ENCODE measurements at places on chromosomes 12 and 14. TPM values are rescaled to one million over a fixed set of nuclear protein-coding genes. Genes with fewer than 3 reads are reported as not detected.

DNA sequence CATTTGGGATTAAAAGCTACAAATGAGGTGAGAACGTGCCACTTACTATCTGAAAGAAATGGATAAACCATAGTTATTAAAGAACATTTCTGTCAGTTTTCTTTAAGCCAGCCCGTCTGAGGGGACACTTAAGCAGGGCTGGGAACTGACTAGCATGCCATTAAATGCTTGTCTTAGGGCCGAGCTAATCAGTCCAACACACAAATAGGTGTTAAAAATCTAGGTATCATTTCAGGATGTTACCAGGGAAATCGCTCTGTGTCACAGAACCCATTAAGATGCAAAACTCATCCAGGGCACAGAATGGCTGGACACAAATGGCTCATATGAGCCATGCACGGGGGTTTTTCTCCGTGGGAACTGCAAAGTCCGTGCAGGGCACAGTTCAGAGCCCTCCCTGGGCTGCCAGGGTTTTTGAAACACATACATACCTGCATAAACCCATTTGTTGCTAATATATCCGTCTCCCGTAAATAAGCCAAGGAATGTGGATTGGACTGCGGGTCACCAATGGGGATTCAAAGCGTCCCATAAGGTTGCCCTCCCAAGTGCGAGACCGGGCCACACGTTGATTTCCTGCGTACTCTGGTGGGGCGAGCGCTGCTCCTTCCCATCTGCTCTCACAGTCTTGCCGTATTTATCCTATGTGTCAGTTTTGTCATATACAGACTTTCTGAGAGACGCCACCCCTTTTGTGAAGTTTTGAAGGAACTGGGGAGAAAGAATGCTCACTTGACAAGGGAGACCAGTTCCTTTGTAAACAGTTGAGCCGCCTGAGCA is 5.4 kb upstream of the GSC start:
- H3K36me3 ChIP-seq, result no peaks in the 10 kb centered on the region
- no peak for DNase-seq
- H3K4me1 ChIP-seq, result peaks cover 3% of the 10 kb centered on the region
- no peak overlapping the region for H3K4me3 ChIP-seq

GRCh38 chr12:106235770-106236169 is 12.1 kb downstream of the CKAP4 start:
- H3K27ac ChIP-seq, result no peak overlapping the region
- no peaks in the 10 kb centered on the region for H3K4me1 ChIP-seq
- H3K4me3 ChIP-seq, result no peak overlapping the region

The RNF212B gene
- total RNA-seq, result not detected

The SLC24A4 gene
- 1.5 TPM for total RNA-seq

DNA sequence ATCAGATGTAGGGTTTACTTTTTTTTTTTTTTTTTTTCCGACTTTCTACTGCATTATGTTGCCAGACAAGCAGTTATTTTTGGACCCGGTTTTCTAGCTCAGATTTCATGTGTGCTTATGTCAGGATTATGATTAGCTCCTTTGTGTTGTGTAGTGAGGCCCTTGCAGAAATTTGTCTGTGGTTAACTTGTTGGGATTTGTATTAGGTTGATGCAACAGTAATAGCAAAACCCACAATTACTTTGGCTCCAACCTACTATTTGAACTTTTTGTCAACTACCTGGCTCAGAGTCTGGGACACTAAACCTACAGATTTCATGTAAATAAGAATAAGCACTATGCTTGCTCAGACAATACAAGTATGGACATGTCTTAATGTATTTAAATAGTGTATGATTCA is 44.1 kb upstream of the KCNJ8 start:
- no peaks in the 10 kb centered on the region for H3K36me3 ChIP-seq
- no peak for DNase-seq
- H3K4me3 ChIP-seq, result no peak overlapping the region
- no peak overlapping the region for H3K27ac ChIP-seq
- no peaks in the 10 kb centered on the region for H3K27me3 ChIP-seq

The SLC4A8 gene
- total RNA-seq, result 0.74 TPM

DNA sequence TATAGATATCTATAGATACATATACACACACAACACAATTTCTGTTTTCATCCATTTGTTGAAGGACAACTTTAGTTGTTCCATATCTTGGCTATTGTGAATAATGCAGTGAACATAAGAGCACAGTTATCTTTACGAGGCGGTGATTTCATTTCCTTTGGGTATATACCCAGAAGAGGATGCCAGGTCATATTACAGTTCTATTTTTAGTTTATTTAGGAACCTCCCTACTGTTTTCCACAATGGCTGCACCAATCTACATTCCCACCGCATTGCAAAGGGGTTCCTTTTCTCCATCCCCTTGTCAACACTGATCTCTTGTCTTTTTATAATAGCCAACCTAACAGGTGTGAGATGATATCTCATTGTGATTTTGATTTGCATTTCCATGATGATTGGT is 143.4 kb upstream of the ARHGAP5 start:
- DNase-seq, result no peak
- no peaks in the 10 kb centered on the region for H3K36me3 ChIP-seq
- no peaks in the 10 kb centered on the region for H3K4me1 ChIP-seq
- H3K27ac ChIP-seq, result no peak overlapping the region
- no peaks in the 10 kb centered on the region for H3K27me3 ChIP-seq

- no peaks in the 10 kb centered on the region for H3K36me3 ChIP-seq
- H3K4me3 ChIP-seq, result no peak overlapping the region
- no peak for DNase-seq
- no peaks in the 10 kb centered on the region for H3K27me3 ChIP-seq
These were observed 23.3 kb downstream of the CHST11 start for GRCh38 chr12:104480012-104480411.

All from vagina (tissue), 2 donors.